Globus pallidus (tissue), 1 donor: ENCODE measurements at places on chromosomes 2 and 18.

GRCh38 chr2:47916412-47916811 is 10.1 kb upstream of the FBXO11 start:
- DNase-seq, result no peak

GRCh38 chr2:235017441-235017840 is 65.6 kb downstream of the SH3BP4 start:
- no peak for DNase-seq

DNA sequence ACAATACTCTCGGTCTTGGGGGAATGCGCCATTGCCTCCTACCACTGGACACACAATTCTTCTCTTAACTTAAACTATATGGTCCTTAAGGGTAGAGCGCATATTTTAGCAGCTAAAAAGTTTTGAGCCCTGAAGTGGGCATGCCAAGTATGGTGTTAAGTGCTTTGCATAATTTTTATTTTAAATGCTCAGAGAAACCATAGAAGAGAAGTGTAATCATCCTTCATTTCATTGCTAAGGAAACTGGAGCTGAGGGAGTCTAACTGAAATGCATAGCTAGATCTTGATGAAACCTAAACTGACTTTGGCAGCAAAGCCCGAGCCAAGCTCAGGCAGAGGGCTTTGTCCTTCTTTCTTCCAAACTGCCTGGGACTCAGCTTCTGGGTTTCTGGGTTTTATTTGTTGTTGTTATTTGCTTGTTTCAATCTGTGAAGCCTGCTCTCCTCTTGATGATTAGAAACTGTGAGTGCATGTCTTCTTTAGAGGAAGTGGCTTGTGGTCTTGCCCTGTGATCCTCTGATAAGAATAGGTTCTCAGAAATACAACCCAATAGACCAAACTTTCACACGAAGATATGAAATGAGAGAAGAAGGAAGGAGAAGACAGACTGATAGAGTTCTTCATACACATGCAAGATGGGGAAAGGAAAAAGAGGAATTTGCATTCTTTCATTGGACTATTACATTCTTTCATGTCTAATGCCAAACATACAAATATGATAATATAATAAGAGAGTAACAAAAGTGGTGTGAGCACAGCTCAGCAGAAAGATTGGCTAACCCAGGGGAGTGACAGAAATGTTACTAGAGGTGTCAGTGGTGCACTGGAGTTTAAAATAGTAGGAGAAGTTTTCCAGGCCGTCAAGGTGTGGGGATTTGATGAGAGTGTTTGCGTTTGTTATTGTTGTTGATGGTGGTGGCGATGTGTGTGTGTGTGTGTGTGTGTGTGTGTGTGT is 7.5 kb upstream of the RNF144A start:
- DNase-seq, result no peak

DNA sequence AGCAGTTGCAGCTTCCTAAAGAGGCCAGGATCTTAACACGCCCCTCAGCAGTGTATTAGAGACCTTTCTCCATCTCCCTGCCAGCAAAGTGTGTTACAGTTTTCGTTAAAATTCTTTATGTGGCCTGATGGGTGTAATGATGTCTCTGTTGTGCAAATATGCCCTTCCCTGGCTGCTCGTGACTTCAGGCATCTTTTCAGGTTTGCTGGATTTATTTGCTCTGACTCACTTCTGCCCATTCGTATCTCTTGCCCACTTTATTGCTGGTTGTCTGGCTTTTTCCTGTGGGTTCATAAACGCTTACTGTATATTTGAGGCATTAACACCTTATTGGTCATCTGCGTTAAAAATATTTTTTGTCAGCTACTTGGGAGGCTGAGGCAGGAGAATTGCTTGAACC is 134.5 kb downstream of the ASB1 start:
- DNase-seq, result no peak

DNA sequence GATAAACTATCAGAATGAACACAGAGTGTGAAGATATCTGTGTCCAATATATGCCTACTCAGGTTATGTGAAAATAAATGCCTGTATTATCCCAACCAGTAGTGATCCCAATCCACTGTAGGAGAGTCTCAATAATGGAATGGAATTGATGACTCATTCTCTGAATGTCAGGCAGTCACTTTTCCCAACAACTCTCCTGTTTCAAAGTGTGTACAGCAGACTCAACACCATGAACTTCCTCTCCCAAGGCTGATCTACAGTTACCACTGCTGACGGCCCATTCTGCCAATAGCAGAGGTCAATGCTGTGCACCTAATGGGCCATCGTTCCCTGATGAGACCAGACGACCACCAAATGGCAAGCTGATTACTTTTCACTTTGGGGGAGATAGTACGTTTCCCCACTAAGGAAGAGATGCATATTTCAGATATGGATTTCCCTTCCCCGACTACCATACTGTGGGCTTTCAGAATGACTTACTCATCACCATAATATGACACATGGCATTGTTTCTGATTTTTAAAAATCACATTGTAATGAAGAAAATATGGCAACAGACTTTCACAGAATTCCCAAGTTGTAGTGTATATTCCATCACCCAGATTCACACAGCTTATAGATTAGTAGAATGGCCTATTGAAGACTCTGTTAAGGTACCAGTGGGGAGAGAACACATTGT is 601.7 kb upstream of the VRK2 start:
- no peak for DNase-seq

GRCh38 chr18:61019338-61020301 is 313.6 kb upstream of the CDH20 start:
- DNase-seq, result no peak

GRCh38 chr2:169080250-169081069 is 11.1 kb downstream of the DHRS9 start:
- no peak for DNase-seq

DNA sequence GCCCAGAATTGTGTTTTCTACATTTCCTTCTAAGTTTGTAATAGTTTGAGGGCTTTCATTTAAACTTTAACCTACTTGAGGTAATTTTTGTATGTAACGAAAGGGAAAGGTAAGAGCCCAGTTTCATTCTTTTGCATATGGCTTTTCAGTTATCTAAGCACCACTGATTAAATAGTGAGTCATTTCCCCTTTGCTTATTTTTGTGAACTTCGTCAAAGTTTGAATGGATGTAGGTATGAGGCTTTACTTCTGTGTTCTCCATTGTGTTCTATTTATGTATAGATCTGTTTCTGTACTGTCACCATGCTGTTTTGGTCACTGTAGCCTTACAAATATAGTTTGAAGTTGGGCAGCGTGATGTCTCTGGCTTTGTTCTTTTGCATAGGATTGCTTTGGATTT is 944.8 kb upstream of the CNTNAP5 start:
- DNase-seq, result no peak

- no peak for DNase-seq
These were observed 7.3 kb upstream of the MTLN start for GRCh38 chr2:110219496-110220189.

- DNase-seq, result no peak
These were observed 11.6 kb downstream of the TRIB2 start for GRCh38 chr2:12728221-12728777.

GRCh38 chr2:26691881-26692278 is 642 bp upstream of the KCNK3 start:
- no peak for DNase-seq

GRCh38 chr2:12417786-12418185 is 298.9 kb upstream of the TRIB2 start:
- DNase-seq, result no peak

- no peak for DNase-seq
These were observed 34.3 kb upstream of the PUM2 start for GRCh38 chr2:20384953-20385352.

- no peak for DNase-seq
These were observed 95.5 kb downstream of the LTBP1 start for GRCh38 chr2:33042265-33042664.

DNA sequence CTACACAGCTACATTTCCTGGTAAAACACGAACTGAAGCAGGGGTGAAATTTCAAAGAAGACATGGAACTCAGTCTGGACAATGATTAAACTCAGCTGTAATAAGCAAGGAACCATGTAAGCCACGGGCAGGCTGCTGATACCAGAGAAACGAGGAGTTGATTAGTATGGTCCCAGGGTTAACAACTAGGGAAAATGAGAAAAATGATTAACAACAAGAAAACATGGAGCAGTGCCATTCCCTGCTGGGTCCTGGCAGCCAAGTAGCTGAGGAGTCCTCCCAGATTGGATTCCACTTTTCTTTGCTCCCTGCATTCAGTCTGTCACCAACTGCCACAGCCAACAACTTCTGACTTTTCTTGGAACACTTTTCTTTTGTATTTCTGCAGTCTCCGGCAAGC is 517.0 kb upstream of the KLHL29 start:
- no peak for DNase-seq

DNA sequence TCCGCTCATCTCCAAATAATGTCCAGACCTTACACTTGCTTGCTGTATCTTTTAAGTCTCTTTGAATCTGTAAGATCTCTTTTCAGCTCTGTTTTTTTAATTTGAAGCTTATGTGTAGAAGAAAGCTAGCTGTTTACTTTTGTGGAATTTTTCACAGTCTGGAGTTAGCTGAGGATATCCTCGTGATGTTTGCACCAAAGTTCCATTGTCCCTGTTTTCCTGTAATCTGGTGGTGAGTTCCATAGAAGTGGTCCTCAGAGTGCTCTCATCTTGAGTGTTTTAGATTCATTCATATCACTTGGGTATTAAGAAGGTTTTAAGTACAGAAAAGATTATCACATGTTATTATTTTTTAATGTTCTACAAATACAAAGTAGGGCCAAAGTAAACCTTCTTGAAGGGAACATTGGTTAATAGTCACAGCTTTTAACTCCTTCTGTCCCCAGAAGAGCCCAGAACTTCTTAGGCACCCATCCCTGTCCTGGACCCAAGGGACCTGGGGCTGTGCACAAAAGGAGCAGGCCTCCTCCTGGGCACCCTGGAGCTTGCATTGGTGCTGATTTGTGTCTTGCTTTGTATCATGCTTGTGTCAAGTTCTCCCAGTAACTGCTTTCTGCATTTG is 15.0 kb downstream of the MLPH start:
- no peak for DNase-seq

DNA sequence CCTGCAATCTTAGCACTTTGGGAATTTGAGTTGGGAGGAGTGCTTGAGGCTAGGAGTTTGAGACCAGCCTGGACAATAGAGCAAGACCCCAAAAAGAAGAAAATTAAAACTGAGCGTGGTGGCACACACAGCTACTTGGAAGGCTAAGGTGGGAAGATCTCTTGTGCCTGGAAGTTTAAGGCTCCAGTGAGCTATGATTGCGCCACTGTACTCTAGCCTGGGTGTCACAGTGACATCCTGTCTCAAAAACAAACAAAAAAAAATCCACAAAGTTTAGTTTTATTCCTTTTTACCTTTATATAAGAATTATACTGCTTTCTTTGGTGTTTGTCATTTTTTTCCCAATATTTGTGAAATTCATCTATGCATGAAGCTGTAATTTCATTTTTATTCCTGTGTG is 20.3 kb downstream of the SLC39A10 start:
- no peak for DNase-seq

- DNase-seq, result no peak
These were observed 104.3 kb downstream of the VWC2L start for GRCh38 chr2:214515111-214515510.

DNA sequence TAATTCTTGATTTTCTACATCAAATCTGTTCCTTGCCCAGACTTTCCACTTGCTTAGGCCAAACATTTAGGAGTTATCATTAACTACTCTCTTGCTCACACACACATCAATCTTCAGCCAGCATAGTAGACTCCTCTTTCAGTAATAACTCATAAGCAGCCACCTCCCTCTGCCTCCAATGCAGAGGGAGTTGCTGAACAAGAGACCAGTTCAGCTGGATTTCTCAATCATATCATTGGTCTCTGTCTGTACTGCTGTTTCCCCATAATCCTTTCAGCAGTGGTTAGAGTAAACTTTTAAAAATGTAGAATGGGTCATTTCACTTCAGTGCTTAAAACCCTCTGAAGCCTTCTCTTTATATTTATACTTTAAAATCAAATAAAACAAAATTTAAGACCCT is 112.9 kb downstream of the SLC39A10 start:
- no peak for DNase-seq

DNA sequence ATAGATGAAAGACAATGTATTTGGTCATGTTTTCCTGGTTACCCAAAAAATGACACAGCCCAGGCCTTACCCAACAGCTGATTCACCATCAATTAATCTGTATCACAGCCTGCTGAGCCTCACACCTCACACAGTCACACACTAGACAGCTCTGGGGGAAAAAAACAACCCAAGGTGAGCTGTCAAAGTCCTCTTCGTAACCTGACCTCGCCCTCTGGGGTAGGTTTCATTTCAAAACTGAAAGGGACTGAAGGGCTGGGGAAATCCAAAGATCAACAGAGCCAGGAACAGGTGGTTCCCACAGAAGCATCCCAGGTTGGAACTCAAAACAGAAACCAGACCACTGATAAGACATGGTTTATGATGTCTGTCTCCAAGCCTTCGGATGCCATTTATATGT is 18.2 kb upstream of the PCBP1 start:
- no peak for DNase-seq

GRCh38 chr2:120939595-120940318 is 204.1 kb downstream of the GLI2 start:
- no peak for DNase-seq
